ENCODE measurements at places on chromosomes 7 and 10. TPM values are rescaled to one million over a fixed set of nuclear protein-coding genes. Genes with fewer than 3 reads are reported as not detected.

DNA sequence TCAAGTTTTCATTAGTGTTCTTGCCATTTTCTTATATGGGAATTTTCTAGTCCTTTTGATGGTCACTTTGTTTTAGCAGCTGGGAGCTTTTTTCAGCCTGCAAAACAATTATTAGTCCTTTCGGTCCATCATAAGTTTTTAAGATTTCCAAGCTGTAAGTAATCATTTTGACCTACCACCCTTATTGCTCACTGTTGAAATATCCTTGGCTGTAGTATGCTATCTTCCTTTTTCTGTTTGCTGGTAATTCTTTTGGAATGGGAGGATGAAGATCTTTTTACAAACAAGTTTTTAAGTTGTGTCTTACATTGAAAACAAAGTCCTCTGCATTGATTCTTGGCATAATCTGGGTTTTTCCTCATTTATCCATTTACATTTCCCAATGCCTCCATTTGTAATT lies 24.0 kb downstream of the BZW2 start:
- no peak for ATAC-seq

- ATAC-seq, result no peak
These were observed 29.8 kb downstream of the PDGFA start for GRCh38 chr7:489876-490275.

DNA sequence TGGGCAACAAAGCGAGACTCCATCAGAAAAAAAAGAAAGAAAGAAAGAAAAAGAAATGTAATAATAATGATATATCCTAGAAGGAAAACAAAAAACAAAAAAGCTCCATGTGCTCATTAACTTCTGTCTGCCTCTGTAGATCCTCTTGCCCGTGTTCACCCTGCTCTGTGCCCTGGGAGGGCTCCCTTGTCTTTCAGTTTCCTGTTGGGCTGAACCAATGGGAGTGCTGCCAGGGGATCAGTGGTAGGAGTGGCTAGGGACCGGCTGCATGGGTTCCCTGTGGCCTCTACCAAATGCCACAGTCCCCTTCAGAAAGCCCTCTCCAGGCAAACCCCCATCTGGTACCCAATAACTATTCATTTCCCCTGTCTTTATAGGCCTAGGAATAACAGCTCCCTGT lies 51.8 kb upstream of the PARD3 start:
- peak; percentile 26 for ATAC-seq

GRCh38 chr10:42149027-42149700 lies 489.2 kb downstream of the ZNF33B start:
- ATAC-seq, result no peak

GRCh38 chr7:123871998-123872867 lies 27.3 kb downstream of the HYAL4 start:
- peak; percentile 66 for ATAC-seq

AKR1D1 gene
- not detected for total RNA-seq

CFAP70 gene
- total RNA-seq, result 0.40 TPM

PAPOLB gene
- total RNA-seq, result not detected

GRCh38 chr10:61835946-61836887 lies 65.3 kb upstream of the ARID5B start:
- ATAC-seq, result no peak

DNAAF5 gene
- 21.8 TPM for total RNA-seq

- ATAC-seq, result peak; percentile 91
These were observed 35.9 kb upstream of the CYP2C9 start for GRCh38 chr10:94902570-94902969.

DGKI gene
- total RNA-seq, result 0.20 TPM

DNA sequence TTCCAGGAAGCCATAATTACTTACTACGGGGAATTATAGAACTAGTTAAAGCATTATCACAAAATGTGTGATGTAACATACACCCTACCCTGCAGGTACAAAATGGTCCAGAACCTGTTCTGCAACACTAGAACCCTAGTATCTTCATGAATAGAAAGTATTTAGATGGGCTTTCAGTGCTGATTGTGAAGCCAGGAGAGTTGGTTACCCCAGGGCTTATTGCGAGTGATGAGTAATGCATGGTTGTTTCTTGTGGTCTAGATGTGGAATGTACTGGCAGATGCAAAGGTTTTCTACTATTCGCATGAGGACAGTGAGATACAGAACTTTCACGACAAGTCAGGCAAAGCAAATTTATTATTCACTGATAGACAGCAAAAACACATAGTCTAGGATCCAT lies 33.6 kb upstream of the AGR3 start:
- peak; percentile 86 for ATAC-seq

KMT2C gene
- total RNA-seq, result 48.2 TPM

- no peak for ATAC-seq
These were observed 277.4 kb downstream of the PARD3 start for GRCh38 chr10:34537629-34538231.

GRCh38 chr10:44180321-44181168 lies 204.4 kb downstream of the CXCL12 start:
- no peak for ATAC-seq

ADCY1 gene
- 0.40 TPM for total RNA-seq

CALD1 gene
- total RNA-seq, result 46.1 TPM

All from esophagus mucosa (tissue), 1 donor.